T-cell (primary cell): ENCODE measurements at places on chromosomes 4 and X. TPM values are rescaled to one million over a fixed set of nuclear protein-coding genes. Genes with fewer than 3 reads are reported as not detected.

DNA sequence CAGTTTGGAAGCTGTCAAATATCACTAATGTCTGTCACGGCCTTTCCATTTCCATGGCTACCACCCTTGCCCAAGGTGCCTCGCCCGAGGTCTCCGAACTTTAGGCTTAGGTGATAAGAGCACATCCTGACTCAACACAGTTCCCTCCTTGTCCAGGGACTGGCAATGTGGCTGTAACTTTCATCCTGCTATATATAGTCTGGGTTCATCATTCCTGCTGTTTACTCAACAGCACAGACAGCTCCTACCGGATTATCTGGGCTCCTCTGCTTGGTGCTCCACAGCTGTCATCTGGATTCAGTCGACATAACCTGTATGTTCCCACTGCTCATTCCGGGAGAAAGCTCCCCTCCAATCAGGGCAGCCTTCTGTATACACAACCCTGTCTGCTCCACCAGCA lies 51.2 kb downstream of the GATB start:
- no peak for DNase-seq

DNA sequence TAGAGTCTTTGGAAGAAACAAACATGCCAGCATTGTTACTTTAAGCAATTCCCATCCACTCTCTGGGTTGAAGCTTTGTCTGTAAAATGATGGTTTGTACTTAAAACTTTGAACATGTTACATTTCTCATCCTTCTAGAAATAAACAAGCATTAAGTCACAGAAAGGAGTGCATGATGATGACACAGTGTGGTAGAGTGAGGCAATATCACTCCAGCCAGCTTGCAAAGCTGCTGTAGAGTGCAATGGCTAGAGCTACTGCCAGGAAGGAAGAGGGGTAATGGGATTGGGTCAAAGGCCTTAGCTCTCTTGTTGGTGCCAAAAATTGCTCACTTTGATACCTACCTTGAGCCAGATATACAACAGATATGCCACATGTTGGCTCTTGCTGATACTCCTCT lies 12.3 kb upstream of the ENOX2 start:
- DNase-seq, result no peak

DNA sequence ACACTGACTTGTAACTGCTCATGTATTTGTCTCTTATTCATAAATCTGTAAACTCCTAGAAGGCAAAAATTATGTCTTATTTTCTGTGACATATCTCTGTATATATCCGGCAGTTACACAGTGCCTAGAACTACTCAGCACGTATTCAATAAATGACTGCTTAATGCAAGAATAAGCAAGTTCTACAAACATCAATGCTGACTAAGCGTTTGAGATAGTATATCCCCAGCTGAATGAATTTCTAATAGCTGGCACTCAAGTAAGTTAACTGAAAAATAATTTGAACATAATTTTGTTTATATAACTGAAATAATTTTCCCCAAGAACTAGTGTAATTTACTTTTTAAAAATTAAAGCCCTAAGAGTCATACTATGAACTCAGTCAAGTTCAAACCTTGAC lies 113.7 kb downstream of the ARAP2 start:
- no peak for DNase-seq

Gene NIPAL1
- total RNA-seq, result 0.80 TPM

Gene GAB3
- 19.9 TPM for total RNA-seq
